ENCODE measurements at places on chromosomes 5 and 9.

DNA sequence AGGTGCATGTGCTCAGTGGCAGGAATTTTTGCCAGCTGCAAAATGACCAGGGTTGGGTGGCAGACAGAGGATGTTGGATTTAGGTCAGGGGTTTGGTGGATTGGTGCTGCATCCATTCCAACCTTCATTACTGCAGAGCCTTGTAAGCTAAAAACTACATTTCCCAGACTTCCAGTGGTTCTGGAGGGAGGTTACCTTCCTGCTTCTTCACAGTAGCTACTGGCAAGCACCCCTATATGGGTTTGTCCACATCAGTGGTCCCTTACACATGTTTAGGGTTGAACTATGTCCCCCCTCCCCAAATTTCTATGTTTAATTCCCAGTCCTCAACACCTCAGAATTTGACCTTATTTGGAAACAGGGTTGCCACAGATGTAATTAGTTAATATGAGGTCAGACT lies 20.7 kb upstream of the IL17B start:
- DNase-seq, result no peak

DNA sequence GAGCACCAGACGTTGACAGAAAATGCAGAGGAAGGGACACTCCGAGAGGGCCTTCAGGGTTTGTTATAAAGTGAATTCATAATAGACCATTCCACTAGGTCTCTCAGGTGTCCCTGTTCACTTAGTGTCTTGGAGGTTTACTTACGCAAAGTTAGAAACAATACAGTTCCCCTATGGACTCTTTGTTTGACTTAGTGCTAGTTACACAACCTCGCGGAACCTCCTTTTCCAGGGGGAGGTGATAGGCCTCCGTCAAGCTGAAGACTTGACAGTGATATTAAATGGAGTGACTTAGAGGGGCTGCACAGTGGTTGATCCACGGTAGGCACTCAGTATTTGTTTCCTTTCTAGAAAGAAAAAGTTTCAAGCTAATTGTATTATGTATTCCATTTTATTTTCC lies 1.3 kb downstream of the CCT5 start:
- no peak for DNase-seq

GRCh38 chr5:96228408-96228807 lies 204.6 kb downstream of the PCSK1 start:
- DNase-seq, result no peak

GRCh38 chr9:99907208-99907532 lies 716 bp downstream of the STX17 start:
- DNase-seq, result no peak

DNA sequence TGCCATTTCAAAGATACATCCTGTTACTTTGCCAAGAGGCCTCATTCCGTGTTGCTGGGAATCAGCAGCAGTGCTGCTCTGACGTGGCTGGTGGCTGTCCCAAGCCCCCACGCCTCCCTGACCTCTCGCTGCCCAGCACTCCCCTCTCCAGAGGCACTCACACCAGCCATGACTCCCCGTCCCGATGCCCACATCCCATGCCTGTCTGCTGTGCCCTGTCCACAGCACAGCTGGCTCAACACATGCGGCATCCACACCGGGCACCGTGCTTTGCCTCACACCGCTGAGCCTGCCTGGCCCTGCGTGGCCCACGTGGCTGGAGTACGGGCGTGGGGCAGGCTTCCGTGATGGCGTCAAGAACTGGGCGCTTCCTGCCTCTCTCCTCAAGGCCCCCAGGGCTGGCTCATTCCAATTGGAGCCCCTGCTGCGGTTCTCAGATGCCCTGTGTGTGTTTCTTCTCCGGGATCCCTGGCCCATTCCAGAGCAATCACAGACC lies 7.8 kb upstream of the LCN1 start:
- DNase-seq, result no peak

- no peak for DNase-seq
Measured at GRCh38 chr9:77435688-77436087, 212.4 kb downstream of the GNA14 start.

DNA sequence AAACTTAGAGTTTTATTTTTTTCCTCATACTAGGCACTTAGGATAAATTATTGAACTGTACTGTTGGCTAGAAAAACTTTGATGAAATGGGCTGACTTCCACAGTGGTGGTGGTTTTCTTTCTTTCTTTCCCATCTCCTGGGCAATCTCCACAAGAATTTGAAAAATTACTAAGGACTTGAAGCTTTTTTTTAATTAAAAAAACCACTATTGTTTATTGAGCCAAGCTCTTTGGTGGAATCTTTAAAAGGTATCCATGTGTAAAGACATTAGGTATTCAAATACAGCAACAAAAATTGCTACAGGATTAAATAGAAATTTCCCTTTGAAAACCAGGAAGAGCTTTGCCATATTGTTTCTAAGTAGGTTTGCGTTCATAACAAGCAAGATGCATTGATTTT lies 14.1 kb downstream of the MARCHF6 start:
- DNase-seq, result no peak

DNA sequence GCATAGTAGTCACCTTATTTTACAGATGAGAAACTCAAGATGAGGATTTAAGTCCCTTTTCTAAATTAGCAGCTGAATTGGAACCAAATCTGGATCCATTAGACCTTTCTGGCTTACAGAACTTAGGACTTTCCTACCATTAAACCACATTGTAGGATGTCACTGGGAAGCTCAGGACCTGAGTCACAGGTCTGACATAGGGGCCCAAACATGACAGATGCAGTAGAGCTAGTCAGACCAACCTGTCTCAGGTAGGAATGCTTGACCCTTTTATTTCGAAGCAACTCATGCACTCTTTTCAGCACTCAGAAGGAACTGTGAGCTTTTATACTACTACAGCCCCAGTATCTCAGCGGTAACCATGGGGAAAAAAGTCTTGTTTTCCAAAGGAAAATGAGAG lies 2.6 kb downstream of the RAB24 start:
- DNase-seq, result no peak

GRCh38 chr9:87620731-87621322 lies 105.1 kb upstream of the CTSL start:
- DNase-seq, result no peak

DNA sequence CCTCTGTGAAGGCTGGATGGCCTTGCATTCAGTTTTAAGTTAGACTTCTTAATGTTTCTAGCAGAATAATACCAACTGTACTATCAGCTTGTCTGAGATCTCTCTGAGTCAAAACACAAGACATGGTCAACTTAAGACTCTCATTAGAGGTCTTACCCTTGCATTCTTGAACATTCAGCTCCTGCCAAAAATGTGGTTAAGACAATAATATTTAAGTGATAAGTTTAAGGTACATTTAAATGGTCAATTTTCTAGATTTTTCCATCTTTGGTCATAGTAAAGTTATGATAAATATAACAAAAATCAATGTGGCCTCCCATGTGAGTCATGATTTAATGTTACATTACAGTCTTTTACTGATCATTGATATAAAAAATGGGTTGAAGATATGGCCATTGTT lies 75.0 kb downstream of the NR2F1 start:
- DNase-seq, result no peak

DNA sequence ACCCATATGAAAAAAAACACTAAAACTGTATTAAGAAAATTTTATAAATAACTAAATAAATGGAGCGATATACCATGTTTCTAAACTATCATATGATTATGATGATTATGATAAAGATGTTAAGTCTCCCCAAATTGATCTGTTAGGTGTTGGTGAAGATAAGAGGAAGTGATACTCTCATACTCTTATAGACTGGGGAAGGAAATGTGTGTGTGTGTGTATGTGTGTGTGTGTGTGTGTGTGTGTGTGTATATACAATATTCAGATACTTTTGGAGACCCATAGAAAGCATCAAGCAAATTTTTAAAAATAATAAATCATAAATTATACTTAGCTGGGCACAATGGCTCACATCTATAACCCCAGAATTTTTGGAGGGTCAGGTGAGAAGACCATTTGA lies 62.9 kb downstream of the TMEM232 start:
- no peak for DNase-seq

GRCh38 chr5:150651924-150652671 lies 9.0 kb upstream of the MYOZ3 start:
- DNase-seq, result no peak

DNA sequence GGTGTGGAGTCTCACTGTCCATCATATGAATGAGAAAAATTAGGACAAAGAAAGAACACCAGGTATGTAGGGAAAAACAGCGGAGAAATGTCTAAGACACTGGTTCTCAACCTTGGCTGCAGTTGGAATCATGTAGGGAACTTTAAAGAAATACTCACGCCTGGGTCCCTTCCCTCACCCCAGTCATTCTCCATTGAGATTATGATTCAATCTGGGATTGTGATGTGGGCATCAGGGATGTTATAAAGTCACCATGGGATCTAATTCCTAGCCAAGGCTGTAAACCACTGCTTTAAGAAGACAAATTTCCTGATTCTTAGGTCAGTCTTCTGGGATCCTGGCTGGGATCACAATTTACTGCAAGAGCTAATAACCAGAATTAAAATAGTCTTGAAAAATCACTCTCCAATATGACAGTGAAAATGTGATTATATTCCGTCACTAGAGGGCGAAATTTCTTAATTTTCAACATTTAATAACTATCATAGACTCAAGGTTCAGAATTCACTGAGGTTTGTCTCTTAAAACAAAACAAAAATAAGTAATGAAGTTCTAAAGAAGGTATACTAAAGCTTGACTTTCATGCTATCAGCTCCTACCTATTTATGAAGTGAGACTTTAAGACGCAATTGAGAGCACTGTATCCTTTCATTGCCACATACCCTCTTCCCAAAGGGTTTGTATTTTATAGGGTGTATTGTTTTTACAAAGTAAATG lies 60.5 kb downstream of the GLDC start:
- peak; percentile 28 for DNase-seq

DNA sequence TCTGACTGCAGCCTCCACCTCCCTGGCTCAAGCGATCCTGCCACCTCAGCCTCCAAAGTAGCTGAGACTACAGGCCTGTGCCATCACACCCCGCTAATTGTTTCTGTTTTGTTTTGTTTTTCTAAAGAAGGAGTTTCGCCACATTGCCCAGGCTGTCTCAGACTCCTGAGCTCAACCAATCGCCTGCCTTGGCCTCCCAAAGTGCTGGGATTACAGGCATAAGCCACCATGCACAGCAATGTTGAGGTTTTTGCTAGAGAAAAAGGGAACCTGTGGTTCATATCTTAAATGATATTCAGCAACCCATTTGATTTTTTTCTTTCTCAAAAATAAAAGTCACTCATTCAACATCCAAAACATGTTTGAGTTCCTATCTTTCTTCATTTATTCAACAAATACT lies 20.4 kb upstream of the DELE1 start:
- DNase-seq, result no peak

DNA sequence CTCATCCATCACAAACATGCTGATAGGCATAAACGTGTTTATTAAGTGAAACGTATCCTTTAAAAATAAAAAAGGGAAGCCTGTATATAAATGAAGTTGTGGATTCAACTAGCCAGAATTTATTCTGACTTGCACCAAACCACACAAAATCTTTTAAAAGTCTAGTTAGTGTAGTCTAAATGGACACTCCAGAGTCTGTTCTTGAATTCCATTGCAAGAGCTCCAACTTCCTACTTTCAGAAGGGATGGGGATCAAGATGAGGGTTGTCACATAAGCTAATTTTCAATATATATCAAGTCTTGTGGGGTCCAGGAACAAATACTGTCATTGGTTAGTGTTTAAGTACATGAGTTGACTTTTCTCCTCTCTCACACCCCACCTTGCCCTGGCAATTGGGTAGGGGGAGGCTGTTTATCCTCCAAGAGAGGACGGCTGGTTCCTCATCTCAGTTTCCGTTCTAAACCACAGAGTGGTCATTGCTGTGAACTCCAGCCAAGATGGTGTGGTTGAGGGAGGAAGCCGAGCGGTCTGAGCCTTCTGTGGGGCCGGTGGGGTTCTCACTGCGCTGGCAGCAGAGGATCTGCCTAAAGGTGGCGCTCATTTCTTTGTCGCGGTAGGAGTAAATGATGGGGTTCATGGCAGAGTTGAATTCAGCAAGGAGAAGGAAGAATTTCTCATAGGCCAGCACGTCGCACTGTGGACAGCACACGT lies 163.2 kb downstream of the LPAR1 start:
- DNase-seq, result no peak

GRCh38 chr5:143920772-143921171 lies 108.8 kb downstream of the HMHB1 start:
- no peak for DNase-seq

GRCh38 chr9:127519301-127520166 lies 68.2 kb downstream of the LRSAM1 start:
- no peak for DNase-seq

- no peak for DNase-seq
Measured at GRCh38 chr5:139453683-139454567, 8.6 kb downstream of the ECSCR start.

DNA sequence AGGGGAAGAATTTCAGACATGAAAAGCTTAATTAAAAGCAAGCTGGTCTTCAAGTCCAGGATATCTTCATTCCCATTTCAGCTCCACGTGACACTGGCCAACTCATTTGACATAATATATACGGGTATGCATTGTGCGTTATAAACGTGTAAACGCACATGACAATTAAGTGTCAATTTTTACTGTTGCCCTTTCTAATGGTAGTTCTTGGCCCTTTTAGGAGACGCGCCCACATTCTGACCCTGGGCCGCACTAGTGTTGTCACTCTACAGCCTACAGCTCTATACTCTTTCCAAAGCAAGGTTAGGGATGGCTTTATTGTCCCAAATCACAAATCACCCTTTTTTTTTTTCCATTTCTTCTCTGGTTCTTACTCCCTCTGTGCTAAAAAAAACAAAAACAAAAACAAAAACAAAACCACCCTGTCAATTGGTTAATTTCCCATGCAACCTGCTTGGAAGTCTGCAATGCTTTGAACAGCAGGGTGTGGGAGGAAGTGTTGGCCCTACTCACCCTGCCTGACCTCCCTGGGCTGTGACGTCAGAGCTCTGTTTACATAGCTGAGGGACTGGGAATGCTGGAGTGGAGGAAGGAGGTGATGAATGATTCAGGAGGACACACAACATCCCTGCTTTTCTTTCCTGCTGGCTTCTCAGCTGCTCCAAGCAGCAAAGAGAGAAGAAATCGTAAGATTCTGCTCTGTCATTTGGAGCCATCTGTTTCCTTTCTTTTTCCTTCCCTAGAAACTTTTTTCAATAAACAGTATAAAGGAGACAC lies 19.3 kb downstream of the RFK start:
- DNase-seq, result no peak

DNA sequence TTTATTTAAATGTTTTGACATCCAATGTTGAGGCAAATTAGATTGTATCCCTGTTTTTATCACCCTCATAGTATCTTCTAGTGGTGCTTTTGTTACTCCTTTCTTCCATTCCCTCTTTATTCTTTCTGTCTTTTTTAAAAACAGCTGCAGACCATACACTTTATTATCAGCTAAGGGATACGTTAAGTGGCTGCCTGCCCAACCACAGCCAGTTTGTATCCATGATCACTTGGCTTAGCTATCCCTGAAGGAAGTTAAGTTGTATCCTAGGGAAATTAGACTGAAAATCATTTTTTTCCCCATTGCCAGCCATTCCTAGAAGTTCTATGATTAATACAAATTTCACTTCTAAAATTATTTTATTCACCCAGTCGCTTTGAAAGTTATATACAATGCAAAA lies 1032.7 kb downstream of the NR2F1-AS1 start:
- DNase-seq, result no peak

- peak; percentile 4 for DNase-seq
Measured at GRCh38 chr5:169302491-169303118, 1.7 kb upstream of the SLIT3 start.

- no peak for DNase-seq
Measured at GRCh38 chr9:119221276-119221675, 148.0 kb downstream of the BRINP1 start.
